ENCODE measurements at places on chromosomes 7 and 10. TPM values are rescaled to one million over a fixed set of nuclear protein-coding genes. Genes with fewer than 3 reads are reported as not detected.

The SLC13A1 gene
- total RNA-seq, result not detected

The ANKRD7 gene
- 1.1 TPM for total RNA-seq

The SEMA3C gene
- total RNA-seq, result 66.5 TPM

The CPA4 gene
- not detected for total RNA-seq

The GUSB gene
- total RNA-seq, result 15.4 TPM

The MEOX2 gene
- total RNA-seq, result 7.7 TPM

The FAM25G gene
- total RNA-seq, result not detected
